ENCODE measurements at places on chromosomes 6 and 20. TPM values are rescaled to one million over a fixed set of nuclear protein-coding genes. Genes with fewer than 3 reads are reported as not detected.

RUNX2 gene
- 0.79 TPM for total RNA-seq

KCNB1 gene
- total RNA-seq = 1.9 TPM

RNF146 gene
- total RNA-seq = 46.3 TPM

SUMO4 gene
- 0.32 TPM for total RNA-seq

- DNase-seq = peak; percentile 32
Observed at GRCh38 chr6:36863670-36864540, 10.7 kb downstream of the PPIL1 start.

GRCh38 chr6:142469220-142469619 is 167.4 kb downstream of the ADGRG6 start:
- DNase-seq = no peak

GRCh38 chr6:84635081-84635761 is 129.2 kb downstream of the TBX18 start:
- no peak for DNase-seq

GRCh38 chr20:21156266-21156665 is 30.4 kb downstream of the KIZ start:
- no peak for DNase-seq

DNA sequence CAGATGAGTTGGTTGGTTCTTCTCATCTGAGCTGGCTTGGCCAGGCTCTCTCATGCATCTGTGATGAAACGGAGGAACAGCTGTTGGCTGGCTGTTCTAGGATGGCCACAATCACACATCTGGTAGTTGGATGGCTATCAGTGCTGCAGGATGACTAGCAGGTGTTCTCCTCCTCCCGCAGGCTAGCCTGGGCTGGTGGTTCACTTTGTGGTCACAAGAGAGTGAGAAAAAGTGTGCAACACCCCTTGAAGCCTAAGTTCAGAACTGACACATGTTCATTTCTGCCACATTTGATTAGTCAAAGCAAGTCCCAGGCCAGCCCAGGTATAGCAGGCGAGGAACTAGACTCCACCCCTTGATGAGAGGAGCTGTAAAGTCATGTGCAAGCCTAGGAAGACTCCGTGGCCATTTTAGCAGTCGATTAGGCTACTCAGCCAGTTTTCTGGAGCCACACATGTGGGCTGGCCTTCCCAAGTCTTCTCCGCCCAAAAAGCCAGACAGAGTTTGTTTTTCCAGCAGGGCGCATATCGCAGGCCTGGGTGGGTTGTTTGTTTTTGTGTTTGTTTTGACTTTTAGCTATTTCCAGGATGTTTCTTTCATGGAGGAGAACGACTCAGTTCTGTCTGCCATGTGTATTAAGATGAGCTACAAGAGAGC is 120.8 kb downstream of the ISM1 start:
- DNase-seq = no peak

TMEM74B gene
- total RNA-seq = 4.1 TPM

- peak; percentile 66 for DNase-seq
Observed at GRCh38 chr6:16901782-16902181, 140.5 kb upstream of the ATXN1 start.

GRCh38 chr6:93575495-93576267 is 156.3 kb upstream of the EPHA7 start:
- no peak for DNase-seq

DNA sequence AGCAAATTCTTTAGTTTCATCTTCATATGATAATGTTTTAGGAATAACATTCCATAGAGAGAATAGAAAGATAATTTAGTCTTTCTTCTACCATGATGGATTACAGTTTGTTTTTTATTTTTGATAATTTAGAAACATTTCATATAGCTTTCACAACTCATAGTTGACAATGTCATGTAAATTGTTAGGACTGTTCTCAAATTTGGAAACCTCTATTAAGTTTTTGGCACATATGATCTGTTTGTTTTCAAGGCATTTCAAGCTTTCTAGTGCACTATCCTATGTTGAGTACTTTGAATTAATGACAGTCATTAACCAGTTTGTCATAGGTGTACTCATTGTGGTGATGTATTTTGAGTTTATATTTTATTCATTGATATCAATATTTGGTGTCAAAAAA is 10.7 kb upstream of the TFB1M start:
- no peak for DNase-seq
